NCI-H446 (cell line): ENCODE measurements at places on chromosomes 4 and X.

GRCh38 chrX:23841847-23842522, 59.0 kb downstream of the SAT1 start:
- DNase-seq, result no peak

DNA sequence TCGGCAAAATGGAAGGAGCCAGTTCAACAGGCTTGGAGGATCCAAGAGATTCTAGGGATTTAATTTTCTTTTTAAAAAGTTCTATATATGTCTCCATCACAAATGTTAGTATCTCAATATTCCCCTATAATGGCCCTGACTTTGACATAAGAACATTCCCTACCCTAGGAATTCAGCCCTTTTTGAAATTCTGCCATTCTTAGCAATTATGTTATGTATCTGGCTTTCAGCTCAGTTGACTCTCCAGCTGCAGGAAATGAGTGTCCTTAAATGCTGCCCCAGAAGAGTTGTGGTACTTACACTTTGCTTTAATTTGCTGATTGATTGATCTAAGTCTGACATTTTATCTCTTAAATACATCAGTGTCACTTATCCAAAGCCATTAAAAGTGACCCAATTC, 1454.3 kb downstream of the FSTL5 start:
- DNase-seq, result no peak

DNA sequence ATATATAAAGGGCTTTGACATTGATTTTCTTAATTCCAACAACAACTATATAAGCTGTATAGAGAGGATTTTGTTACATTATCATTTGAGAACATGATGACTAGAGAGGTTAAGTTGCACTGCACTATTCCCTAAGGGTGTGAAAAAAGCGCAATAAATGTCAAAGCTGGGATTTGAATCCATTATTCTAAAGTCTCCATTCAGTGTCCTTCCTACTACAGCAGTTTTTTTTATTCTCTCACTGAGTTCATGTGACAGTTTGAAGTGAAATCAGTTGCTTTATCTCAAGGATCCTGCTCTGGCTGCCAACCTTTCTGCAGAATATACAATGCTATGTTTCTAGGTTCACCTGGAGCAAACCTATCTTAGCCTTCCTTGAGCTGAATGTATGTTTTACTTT, 177.5 kb downstream of the ANKRD50 start:
- DNase-seq, result no peak

DNA sequence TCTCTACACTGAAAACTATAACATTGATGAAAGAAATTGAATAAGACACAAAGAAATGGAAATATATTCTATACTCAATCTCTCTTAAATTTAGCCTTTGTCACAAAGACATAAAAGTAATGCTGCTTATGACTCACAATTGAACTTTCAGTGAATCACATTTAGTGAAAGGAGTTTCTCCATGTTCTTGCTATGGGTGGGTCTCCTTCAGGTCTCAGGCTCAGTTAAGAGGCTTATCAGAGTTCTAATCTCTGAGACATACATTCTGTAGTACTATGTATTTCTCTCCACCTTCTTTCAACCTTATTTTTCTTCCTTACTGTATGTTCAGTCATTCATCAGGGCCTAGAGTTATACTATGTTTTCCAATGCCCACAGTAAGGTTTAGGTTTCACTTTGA, 220.9 kb downstream of the DTHD1 start:
- DNase-seq, result no peak

DNA sequence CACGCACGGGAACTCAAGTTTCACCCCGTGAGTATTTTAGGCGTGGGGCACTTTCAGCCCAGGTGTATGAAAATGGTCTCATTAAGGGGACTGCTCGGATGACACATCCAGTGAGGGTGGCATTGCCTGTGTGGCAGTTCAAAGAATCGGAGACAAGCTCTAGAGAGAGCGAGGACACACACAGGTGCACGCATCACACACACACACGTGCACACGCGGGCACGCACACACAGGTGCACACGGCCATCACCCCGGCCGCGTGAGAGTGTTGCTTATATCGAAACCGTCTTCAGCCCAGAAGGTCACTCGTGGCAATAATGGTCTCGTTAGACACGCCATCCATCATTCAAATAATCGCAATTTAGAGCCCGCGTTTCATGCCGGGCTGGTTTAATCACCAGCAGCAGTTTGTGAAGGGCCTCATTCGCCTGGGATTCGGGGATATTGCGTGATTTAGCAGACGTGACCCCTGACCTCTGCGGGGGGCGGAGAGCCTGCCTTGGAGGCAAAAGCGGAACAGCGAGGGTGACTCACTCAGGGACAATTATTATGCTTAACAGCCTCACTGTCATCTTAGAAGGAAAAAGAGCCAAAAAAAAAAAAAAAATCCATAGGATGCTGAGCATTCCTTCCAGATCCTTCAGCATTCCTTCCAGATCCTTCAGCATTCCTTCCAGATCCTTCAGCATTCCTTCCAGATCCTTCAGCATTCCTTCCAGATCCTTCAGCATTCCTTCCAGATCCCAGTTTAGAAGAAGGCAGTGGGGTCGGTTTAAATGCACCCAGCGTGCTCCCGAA, 89.4 kb upstream of the PPP2R3B start:
- no peak for DNase-seq

- DNase-seq, result no peak
Observed at GRCh38 chr4:153904011-153904410, 115.1 kb upstream of the SFRP2 start.

- no peak for DNase-seq
Observed at GRCh38 chrX:70432936-70433847, 10.1 kb downstream of the GDPD2 start.

- DNase-seq, result no peak
Observed at GRCh38 chrX:7263961-7264360, 116.0 kb upstream of the PUDP start.

DNA sequence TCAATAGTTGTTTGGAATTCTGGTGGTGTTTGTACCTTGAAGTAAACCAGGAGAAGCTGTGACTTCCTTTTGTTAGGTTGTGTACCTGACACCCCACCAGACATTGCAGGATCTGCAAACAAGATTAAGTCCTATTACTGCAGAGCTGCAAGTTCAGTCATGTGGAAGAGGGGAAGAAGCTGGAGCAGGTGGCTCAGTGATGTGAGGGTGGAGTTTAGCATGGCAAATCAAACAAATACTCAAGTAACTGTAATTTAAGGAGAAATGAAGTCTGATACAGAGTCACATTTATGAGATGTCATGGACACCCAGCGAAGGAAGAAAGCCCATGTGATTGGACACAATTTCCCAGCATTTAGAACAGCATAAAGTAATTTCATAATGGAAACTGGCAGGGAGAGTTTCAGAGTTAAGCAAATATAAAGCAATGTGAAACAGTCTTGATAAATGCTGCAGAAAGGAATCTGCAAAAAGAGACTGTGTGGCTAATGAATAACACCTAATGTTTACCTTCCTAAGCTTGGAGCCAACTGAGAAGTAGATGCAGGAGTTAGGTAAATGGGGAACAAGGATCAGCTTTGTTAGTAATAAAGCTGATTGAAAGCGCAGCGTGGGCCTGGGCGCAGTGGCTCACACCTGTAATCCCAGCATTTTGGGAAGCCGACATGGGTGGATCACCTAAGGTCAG, 249.1 kb downstream of the GBA3 start:
- no peak for DNase-seq

DNA sequence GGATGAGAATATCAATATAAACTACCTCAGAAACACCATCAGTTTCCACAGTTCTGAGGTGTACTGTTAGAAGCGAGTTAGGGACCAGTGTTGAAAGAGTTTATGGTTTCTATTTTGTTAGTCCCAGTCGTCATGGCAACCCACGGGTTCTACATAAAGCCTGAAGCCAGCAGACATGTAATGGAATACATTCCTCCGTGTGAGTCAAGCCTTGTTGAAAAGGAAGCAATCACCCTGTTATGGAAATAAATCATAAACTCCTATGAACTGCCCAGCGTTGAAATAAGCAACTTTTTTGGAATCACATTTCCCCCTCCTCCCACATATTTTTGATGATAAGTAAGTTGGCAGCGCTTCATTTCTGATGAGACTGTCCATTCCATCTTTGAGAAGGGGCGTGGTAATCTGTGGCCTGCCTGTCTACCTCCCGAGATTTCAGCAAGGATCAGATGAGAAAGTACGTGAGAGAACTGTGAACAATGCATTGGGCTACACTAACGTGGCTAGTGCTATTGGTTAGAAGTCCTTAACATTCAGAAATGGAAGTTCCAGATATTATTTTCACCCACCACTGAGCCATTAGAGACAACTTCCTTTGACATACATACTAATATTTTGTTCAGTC, 40.4 kb upstream of the PDHA1 start:
- no peak for DNase-seq

DNA sequence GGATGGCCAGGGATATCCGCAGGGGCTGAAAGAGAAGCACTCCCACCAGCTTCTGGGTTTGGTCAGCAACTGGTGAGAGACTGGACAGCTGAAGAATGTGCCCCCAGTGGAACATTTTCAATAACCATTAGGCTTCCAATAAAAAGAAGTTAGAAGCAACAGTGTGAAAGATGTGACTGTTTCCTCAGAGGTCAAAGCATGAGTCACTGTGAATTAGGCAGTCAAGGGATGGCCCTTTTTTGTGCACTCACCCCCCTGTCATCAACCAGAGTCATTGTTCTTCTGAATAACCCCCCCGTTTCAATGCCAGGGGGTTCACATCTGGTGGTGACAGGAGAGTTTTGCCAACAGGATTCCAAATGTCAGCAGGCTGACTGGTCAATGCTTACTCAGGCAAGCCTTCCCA, 74.6 kb upstream of the SH3RF1 start:
- no peak for DNase-seq

DNA sequence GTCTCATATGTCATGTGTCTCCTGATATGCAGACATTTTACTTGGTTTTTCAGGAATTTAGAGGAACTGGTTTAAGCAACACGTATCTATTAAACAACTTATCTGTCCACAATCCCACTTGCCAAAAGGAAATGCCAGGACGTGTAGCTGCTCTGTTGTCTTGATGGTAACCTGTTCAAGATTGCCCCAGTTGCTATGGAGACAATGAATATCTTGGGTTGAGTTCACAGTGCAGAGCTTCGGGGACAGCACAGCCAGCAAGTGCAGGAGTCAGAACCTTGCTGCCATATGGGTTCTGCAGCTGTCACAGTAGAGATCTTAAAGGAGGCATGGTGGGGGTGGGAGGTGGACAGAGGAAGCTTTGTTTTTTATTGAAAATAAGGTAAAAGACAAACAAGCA, 28.7 kb upstream of the FAM9B start:
- no peak for DNase-seq

DNA sequence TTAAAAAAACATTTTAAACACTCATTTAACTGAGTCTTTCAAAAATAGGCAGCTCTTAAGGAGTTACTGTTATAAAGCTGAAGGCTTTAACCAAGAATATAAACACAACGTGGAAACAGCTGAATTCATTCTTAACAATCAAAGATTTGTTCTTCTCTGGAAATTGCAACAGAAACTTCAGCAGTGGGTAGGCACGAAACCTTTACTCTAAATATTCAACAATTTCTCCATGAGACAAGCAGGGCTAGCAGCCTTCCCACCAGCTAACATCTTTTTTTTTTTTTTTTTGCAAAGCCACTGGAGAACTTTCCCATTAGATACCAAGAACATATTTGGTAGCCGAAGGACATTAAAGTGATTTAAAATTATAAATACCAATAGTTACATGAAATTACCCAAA, 78.2 kb upstream of the PRSS48 start:
- DNase-seq, result no peak

DNA sequence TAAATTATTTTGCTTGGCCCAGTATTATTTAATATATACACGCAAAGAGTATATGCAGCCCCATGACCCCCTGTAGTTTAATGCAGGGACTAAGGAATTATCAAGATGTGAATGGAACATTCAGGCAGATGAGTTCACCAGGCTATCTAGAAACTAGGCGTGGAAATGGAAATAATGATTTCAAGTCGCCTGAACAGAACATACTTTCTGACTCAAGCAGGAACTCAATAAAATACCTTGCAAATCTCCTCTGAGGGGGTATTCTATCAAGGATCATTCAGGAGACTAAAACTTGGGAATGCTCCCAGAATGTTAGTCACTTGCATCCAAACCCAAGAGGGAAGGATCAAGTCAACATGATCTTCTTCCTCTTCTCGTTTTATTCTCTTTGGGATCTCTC, 59.6 kb upstream of the RASSF6 start:
- no peak for DNase-seq

DNA sequence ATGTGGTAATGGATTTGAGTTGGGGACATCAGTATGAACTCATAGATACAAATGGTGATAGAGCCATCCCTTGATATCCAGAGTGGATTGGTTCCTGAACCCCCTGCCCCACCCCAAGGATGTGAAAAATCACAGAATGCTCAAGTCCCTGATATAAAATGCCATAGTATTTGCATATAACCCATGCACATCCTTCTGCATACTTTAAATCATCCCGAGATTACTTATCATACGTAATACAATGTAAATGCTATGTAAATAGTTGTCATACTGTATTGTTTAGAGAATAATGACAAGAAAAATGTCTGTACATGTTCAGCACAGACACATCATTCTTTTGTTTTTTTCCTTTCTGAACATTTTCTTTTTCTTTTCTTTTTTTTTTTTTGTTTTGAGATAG, 18.9 kb upstream of the SEPTIN11 start:
- no peak for DNase-seq

DNA sequence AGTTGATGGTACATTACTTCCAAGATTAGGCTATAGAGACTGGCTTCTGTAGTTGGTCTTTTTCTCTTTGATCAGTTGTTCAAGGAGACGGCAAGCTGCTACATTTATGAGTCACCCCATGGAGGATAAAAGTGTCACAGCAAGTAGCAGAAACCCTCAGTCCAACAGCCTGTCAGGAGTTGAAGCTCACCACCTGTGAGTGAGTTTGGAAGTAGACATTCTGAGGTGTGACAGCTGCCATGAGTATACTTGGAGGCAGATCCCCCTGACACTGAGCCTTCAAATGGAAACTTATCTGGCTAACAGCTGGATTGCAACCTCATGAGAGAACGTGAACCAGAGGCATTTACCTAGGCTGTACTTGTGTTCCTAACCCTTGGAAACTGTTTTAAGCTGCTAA, 68.0 kb downstream of the CCNG2 start:
- DNase-seq, result no peak

DNA sequence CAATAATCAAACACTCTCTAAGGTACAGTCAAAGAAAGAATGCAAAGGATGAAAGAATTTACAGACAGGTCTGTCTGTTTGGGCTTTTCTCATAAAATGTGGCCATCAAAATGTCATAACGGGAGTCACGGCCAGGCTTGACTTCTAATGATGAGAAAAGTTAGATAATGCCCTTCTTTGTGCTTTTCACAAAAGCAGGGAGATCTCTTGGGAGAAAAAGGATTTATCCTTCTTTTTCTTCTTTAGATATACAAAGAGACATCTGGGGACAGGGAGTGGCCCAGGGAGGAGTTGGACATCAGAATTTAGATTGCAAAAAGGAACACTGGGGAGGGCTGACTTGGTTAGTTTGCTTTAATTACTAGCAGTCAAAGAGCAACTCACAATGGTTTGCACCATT, 93.1 kb downstream of the SLC39A8 start:
- DNase-seq, result no peak

DNA sequence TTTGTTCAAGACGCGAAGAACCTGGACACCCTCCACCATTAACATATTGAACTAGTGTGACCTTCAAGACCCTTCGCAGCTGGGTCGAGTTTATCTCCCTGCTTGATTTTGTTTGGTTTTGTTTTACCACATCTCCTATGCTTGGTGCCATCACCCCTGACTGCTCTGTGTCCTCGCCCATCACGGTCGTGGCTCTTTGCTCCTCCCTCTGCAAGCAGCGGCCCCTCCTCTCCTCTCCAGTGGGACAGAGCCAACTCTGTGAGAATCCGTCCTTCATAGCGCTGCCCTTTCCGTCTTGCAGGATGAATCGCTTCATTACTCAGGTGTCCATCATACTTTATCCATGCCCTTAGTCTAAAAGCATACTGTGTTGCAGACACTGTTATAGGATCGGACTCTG, 9.1 kb upstream of the FAM149A start:
- DNase-seq, result no peak
